NCI-H1105 treated with DMSO at 0.1 percent for 48 hours (cell line): ENCODE measurements at places on chromosomes 5 and 9.
A peak's percentile ranks its signal among the peaks of the same experiment; 100 is the strongest.

DNA sequence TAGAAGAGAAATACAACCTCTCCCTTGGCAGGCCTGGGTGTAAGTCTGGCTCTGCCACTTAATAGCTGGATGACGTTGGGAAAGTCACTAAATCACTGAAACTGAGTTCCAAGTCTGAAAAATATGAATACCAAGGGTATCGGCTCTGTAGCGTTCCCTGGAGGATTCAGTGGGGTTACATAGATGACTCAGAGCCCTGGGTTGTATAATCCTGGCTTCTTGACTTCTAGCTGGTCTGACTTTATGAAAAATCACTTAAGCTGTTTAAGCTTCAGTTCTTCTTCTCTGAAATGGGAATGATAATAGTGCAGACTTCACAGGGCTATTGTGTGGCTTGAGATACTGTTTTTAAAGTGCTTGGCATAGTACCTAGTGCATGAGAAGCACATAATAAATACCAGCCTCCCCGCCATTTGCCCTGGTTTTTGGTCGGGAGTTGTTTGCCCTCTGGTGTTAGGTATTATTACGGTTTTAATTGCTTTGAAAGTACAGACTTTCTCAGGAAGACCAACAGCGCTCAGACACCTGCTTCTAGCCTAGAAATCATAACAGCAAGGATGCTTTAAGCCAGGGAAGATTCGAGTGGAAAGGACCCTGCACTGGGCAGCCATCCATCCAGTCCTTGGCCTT is 43.0 kb downstream of the CYFIP2 start:
- no peak for DNase-seq

GRCh38 chr5:5220901-5221631 is 80.9 kb downstream of the ADAMTS16 start:
- DNase-seq: no peak

DNA sequence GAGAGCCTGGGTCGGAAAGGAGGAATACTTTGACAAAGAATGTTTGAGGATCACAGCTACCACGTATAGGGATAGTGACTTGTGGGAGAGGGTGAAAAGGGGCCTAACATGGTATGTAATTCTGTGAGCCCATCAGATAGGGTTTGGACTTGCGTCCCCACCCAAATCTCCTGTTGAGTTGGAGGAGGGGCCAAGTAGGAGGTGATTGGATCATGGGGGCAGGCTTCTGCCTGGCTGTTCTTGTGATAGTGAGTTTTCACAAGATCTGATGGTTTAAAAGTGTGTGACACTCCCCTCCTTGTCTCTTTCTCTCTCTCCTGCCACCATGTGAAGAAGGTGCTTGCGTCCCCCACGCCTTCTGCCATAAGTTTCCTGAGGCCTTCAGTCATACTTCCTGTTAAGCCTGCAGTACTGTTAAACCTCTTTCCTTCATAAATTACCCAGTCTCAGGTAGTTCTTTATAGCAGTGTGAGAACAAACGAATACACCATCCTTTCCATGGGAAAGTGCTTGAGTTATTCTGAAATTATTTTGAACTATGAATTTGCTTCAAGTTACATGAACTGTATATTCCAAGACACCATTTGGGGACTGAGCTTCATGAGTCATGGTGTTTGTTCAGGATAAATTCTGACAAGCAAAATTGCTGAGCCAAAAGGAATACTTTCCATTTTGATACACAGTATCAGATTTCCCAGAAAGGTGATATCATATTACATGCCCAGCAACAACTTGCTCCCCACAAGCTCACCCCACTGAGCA is 68.8 kb upstream of the SSBP2 start:
- DNase-seq: peak; percentile 21

DNA sequence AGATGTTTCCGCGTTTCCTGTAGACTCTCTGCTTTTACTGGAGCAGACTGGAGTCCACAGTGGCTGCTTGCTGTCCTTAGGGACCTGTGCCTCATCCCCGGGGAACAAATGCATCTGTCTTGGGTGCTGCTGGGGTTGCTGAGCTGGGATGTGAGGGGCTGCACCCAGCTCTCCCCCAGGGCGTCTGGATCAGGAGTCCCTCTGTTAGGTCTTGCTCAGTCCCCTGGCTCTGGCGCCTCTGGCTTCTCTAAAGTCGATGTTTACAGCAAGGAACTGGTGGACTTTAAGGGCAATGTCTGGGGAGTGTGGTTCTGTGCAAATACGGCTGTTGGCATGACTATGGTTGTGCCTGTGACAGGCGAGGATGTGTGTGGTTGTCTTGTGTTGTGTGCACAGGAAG is 91.4 kb downstream of the CACNA1B start:
- DNase-seq: no peak

DNA sequence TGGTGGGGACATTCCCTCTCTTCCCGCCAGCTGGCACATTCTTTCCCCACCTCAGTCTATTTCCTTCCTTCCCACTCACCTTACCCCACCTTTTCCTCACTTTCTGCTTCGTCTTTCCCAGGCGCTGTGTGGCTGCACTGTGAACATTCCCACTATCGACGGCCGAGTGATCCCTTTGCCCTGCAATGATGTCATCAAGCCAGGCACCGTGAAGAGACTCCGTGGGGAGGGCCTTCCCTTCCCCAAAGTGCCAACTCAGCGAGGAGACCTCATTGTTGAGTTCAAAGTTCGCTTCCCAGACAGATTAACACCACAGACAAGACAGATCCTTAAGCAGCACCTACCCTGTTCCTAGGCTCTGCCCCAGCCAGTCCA is 7.3 kb downstream of the DNAJB5 start:
- DNase-seq: no peak
